ENCODE measurements at places on chromosomes 13 and 19.
A peak's percentile ranks its signal among the peaks of the same experiment; 100 is the strongest.

- no peak for DNase-seq
Observed at GRCh38 chr19:40398417-40399131, 8.6 kb upstream of the HIPK4 start.

GRCh38 chr13:70856711-70857110 is 748.5 kb upstream of the KLHL1 start:
- no peak for DNase-seq

GRCh38 chr13:89061821-89062220 is 1390.7 kb downstream of the SLITRK5 start:
- DNase-seq, result no peak

- DNase-seq, result no peak
Observed at GRCh38 chr13:40794414-40795368, 5.3 kb downstream of the SLC25A15 start.

DNA sequence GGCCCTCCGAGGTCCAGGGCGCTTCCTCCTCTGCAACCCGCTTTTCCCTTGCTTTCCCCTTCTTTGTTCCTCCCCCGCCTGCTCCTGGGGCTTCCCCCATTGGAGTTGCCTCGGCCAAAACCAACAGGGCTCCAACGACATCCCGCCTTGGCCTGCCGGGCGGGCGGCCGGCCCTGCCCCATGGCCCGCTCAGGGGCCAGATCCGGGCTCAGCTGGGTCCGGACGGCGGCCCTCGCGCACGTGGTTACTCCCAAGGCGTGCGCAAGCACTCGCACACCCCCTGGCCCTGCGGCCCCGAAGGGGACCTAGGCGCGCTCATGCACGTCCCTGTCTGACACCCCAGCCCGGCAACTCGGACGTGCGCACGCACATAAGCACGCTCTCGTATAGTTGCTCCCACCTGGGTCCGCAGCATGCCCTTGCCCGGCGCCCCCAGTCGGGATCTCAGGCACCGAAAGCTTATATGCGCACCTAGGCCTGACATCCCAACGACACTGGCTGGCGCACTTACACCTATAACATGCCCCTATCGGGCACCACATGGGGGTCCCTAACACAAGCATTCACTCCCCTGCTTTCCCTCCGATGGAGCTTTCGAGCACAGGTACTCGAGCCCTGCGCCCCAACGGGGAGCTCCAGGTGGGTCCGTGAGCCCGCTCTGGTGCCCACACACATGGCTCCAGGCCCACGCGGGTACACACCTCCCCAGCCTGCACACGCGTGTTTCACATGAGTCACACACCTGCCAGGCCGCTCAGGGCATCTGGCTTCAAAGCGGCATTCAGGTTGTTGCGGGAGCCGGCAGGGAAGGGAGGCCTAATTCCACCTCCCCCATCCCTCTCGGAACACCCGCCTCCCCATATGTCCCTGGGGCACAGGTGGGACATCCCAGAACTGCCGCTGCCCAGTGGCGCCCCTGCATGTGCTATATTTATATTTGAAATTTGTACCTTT is 15.0 kb downstream of the NFIX start:
- no peak for DNase-seq

GRCh38 chr19:55643003-55643886 is at the start of gene ZNF581:
Gene ZNF581 (plus strand): TSS chr19:55643649. CDS start chr19:55644572, 923 bp downstream.
- DNase-seq, result peak; percentile 73

- peak; percentile 65 for DNase-seq
Observed at GRCh38 chr13:26929971-26930730, 169.6 kb upstream of the GPR12 start.
